ENCODE measurements at places on chromosomes 5 and 9.
A peak's percentile ranks its signal among the peaks of the same experiment; 100 is the strongest.

DNA sequence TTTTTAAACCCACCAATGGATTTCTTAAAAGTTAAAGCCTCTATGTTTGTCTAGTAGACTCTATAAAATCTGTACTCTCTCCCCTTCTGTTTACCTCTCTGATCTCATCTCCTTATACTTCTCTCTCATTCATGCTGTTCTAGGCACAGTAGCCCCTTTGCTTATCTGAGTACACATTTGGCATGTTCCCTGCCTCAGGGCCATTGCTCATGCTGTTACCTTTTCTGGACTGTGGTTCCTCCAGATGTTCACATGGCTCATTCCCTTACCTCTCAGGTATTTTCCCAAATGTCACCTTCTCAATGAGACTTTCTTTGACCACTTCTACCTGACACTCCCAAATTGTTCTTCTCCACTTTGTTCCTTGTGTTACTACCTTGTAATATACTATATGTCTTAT is 176.1 kb downstream of the CWC27 start:
- DNase-seq, result no peak

DNA sequence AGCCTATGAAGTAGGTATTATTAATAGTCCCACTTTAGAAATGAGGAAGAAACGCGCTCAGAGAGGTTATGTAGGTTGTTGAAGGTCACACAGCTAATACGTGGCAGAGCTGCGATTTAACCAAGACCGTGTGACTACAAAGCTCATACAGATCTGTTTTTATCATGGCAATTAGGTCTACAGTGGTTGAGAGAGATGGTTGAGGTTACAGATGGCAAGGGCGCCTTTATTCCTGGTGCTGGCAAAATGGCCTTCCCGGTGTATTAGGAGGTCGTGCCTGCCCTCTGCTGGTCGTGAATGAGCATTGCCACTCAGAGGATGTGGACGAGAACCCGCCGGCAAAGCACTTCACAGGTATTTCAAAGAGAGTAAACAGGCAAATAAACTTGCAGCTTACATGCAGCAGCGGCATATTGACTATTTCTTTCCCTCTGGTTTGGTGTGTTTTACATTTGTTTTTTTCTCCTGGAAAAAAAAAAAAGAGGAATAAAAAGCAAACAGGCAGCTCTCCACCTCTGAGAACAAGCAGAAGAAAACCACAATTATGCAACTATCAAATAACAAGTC is 65.3 kb upstream of the EGFLAM start:
- peak; percentile 73 for DNase-seq

DNA sequence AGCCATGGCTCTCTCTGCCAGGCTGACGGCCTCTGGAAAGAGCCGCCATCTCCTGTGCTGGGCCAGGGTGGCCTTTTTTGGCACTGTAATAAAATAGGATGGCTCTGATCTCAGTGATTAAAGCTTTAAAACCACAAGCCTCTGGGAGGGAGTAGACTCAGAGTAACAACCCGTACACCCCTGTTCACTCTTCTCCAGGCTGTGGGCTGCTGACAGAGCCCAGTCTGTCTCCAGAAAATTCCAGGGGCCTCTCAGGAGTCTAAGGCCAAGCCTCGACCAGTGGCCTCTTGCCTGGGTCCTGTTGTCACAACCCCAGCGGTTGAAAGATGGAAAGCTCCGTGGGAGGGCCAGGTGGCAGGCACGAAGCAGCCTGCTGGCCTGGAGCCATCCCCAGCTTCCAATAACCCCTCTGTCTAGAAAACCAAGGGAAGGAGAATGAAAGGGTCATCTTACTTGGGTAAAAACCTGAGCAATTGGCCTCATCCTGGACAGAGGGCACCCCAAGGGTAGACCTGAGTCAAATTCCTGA is 286.7 kb upstream of the ZNF462 start:
- no peak for DNase-seq

DNA sequence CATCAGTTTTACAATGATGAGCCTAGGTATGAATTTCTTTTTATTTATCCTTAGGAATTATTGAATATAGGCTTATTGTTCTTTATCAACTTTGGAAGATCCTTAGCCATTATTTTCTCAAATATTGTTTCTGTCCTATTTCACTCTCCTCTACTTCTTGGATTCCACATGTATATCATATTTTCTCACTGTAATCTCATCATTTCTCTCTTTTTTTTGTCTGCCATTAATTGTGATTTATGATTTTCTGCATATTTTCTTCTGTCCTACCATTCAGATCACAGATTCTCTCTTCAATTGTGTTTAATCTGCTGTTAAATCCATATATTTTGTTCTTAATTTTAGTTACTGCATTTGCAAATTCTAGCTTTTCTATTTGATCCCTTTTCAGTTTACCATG is 139.8 kb downstream of the ARRDC3 start:
- no peak for DNase-seq

- no peak for DNase-seq
Measured at GRCh38 chr9:110809038-110809595, 140.5 kb downstream of the MUSK start.

GRCh38 chr5:133680830-133681565 is 68.7 kb upstream of the FSTL4 start:
- DNase-seq, result peak; percentile 47

- DNase-seq, result no peak
Measured at GRCh38 chr9:100437860-100438805, 11.2 kb downstream of the MSANTD3 start.

- no peak for DNase-seq
Measured at GRCh38 chr5:173733425-173733824, 117.0 kb upstream of the BOD1 start.

DNA sequence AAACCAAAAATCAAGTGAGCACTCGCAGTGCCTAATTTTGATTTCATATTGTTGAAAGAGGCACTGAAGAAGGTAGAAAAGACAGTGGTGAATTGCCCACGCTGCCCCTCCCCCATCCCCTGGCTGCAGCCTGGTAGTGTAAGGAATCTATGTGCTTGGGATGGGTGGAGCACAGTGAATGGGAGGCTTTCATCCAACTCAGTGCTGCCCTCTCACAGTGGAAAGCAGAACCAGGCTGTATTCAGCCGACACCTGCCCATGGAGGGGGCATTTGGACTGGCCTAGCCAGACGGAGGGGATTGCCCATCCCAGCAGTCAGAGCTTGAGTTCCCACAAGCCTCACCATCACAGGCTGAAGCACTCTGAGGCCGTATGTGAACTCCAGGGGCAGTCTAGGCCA is 800.4 kb upstream of the DMAC1 start:
- no peak for DNase-seq

GRCh38 chr9:29183971-29184370 is 1610.7 kb upstream of the C9orf72 start:
- DNase-seq, result no peak

- DNase-seq, result no peak
Measured at GRCh38 chr5:112156211-112156610, 262.9 kb downstream of the EPB41L4A start.

DNA sequence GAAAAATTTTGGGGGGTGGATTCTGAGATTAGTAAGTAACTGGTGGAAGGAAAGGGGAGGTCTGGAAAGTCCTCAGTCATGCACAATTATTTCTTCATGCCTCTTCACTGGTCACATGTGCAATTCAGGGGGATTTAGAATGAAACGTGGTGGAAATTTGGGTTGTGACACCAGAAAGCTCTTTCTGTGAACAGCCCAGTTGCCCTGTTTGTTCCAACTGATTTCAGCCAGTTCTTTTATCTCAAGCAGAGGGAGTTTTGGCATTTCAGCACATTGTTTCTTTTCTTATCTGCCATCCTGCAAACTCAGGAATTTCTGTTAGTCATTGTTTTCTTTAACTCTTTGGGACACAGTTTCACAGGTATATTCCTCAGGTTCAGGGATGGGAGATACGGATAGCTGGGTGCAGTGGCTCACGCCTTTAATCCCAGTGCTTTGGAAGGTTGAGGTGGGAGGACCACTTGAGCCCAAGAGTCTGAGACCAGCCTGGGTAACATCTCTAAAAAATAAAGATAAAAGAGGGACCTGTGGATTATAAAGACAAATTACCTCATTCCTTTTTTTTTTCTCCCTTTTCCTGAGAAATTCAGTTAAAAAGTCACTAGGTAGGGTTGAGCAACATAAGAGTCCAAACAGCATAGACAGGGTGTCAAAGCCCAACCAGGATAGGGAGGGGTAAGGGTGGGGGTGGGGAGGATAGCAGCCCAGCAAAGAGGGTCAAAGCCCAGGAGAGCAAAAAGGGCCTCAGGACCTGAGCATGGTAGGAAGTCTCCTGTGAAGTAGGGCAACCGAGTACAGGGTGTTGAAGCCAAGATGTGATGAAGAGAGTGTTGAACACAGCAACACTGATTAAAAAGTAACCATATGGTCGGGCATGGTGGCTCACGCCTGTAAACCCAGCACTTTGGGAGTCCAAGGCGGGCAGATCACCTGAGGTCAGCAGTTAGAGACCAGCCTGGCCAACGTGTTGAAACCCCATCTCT is 5.4 kb upstream of the B4GALT1 start:
- no peak for DNase-seq

DNA sequence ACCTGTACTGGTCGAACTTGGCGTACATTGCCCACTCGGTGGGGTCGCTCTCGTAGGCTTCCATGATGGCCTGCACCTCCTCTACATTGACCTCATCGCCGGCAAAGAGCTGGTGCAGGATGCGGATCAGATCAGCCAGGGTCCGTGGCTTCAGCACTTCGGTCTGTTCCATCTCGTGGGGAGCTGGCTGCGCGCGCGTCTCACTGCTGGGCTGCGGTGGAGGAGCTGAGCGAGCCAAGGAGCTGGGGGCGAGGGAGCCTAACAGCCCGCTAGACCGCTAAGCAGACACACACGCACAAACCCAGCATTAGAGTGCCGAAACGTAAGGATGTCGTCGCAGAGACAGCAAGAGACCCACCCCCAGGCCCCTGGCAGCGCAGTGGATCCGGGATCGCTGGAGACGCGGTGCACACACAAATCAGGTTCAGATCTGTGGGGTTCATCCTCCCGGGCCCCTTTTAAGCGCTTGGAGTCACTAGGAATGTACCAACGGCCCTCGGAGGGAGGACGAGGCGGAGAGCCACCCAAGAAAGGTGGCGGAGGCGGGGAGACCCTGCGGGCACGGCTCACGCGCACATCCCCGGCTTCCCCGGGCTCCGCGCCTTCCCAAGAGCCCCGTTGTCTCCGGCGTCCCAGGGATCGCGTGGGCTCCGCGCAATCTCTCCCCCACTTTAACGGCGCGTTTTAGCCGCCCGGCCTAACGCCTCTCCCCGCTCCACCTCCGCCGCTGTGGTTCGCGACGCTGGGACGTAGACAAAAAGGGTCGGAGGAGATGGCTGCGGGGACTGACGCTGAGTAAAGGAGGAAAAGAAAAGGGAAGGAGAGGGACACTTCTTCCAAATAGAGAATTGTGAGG is at the start of gene CDO1:
CDO1 (minus strand) TSS at position 434 of the 856 bp plus-strand sequence; CDS start at position 172, 262 bp downstream.
- DNase-seq, result peak; percentile 90

DNA sequence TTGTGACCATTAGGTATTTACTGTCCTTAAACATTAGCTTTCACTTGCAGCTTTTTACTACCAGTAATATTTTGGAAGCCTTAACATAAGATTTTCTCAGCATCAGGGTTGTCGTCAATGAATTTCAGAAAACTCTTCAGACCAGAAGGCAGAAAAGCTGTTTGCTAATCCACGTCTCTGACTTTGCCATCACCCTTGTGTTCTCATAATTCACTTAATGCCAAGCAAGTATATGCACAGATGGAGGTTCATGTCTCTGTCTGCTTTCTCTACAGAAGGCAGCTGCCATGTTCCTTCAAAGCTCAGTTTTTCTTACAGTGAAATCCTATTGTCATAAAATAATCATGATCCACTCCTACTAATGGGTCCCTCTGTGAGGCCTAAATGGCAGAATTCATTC is 37.7 kb upstream of the LRRC19 start:
- no peak for DNase-seq

GRCh38 chr5:61379677-61380076 is 47.6 kb downstream of the ZSWIM6 start:
- DNase-seq, result no peak

GRCh38 chr9:37692622-37693221 is 42.0 kb downstream of the FRMPD1 start:
- DNase-seq, result no peak

DNA sequence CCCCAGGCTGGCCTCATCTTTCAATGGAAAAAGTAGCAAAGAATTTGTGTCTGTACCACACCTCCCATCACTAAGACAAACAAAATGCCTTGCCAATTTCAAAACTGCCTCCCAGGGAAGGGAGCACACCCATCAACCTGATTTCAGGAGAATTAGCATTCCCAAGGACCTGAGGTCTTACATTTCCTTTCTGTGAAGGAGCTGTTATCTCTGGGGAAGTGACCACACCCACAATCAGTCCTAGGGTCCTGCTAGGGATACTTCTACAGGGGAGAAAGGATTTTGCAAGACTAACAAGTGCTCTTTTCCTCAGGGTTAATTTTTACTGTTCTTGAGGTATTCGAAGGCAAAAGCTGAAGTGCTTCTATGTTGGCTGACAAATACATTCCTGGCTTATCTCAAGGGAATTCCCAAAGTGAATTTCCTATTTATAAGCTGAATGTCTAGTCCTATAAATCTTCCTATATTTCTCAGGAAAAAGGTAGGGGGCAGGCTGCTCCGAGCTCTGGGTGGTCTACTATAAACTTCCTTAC is 97.4 kb upstream of the ITGA1 start:
- no peak for DNase-seq

DNA sequence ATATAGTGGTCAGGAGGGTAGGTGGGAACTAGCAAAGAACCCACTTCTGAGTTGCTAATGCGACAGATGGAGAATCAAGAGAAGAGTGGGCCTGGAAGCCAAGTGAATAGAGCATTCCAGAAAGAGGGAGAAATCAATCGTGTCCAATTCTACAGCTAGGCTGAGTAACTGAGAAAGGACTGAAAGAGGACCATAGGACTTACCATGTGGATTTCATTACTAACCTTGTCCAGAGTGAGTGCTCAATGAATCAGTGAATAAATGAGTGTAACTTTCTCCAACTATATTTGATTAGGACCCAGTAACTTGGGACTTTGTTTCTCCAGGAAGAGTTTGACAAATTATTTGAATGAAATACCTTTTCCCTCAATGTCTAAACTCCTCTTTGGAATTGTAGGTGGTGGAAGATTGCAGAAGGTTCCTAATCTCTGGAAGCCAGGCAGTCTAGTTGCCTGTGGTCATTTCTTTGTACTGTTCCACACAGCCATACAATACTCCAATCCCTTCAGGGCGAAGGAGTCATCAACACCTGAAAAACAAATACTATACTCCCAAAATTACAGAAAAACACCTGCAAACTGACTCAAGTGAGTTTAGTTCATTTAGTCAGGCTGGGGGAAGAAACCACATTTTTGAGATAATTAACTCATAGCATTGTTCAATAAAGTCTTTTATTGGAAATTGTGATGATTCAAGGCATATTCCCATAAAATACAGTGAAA is 2.6 kb upstream of the F2RL1 start:
- DNase-seq, result no peak

DNA sequence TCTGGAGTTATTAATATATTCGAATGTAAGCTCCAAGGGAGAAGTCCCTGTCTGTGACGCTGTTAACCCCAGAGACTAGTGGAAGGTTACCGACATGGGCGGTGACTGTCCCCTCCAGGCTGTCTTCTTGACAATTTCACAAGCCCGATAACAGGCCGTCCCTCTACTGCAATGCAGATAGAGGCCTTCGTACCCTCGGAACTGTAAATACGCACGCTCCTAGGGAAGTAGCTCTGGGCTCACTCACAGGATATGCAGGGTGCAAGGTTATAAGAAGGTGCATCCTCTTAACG is 680 bp upstream of the RFK start:
- DNase-seq, result no peak

All from left forelimb (tissue), 1 donor.